ENCODE measurements at places on chromosomes 12 and 14. TPM values are rescaled to one million over a fixed set of nuclear protein-coding genes. Genes with fewer than 3 reads are reported as not detected.

DNA sequence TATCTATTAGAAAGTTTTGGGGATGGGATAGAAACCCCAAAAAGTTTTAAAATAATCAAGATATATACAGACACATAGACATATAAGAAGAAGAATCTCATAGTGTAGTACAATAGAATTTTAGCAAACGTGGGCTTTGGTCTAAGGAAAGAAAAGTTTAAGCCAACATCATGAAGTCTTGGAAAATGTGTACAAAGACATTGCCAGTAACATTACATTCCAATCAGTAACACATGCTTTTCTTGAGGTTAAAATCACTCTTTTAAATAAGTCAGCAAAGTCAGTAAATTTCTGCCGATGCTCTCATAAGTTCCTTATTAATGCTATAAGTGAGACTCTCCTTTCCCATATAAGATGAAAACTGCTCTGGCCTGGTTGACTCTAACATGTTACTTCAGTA, 201.1 kb upstream of the LRIG3 start:
- DNase-seq = peak; percentile 16

- DNase-seq = no peak
Measured at GRCh38 chr12:16148938-16149337, 128.5 kb downstream of the SLC15A5 start.

DNA sequence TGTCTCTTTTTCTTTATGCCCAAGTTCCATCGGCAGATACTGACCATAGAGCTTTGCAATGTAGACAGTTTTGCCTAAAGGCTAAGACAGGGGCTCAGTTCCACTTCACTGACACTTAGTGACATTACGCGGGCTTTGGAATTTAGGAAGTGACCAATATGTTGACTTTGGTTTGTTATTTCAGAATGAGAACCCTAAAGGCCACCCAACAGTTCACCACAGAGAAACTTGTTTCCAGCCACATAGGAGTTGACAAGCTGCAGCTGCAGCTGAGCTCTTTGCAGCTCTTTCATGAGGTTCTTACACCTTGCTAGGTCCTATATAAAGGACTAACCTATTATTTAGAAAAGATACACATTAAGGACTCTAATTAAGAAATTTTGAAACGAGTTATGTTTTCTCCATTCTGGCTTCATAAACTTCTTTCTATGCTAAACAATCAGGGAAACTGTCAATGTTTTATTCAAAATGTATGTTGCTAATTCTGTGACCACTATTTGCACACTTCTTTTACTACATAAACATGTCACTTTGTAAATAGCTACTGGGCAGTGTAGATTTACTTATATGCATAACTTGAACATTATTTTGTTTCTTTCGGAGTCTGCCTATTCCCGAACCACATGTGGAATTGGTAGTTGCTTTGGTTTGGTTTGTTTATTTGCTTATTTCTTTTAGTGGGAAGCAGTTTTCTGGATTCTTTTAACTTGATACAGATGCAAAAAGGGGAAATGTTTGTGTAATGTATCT, 18.5 kb upstream of the KLRD1 start:
- DNase-seq = no peak

- DNase-seq = peak; percentile 15
Measured at GRCh38 chr14:58426670-58427280, 556 bp downstream of the TIMM9 start.

DNA sequence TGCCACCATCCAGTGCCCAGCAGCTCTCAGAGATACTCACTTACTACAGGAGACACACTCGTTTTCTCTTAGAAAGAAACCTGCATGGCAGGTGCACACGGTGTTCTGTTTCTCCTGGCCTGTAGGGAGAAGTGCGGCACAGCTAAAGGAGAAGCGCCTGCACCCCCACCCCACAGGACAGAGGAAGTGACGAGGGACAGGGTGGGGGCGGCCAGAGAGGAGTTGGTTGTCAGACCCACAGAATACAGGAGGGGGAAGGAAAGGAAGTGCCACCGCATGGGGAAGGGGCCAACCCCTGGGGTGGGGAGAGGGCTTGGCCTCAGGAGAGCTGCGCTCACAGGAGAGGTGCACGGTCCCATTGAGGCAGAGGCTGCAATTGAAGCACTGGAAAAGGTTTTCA, 8.8 kb downstream of the TNFRSF1A start:
- DNase-seq = no peak

DNA sequence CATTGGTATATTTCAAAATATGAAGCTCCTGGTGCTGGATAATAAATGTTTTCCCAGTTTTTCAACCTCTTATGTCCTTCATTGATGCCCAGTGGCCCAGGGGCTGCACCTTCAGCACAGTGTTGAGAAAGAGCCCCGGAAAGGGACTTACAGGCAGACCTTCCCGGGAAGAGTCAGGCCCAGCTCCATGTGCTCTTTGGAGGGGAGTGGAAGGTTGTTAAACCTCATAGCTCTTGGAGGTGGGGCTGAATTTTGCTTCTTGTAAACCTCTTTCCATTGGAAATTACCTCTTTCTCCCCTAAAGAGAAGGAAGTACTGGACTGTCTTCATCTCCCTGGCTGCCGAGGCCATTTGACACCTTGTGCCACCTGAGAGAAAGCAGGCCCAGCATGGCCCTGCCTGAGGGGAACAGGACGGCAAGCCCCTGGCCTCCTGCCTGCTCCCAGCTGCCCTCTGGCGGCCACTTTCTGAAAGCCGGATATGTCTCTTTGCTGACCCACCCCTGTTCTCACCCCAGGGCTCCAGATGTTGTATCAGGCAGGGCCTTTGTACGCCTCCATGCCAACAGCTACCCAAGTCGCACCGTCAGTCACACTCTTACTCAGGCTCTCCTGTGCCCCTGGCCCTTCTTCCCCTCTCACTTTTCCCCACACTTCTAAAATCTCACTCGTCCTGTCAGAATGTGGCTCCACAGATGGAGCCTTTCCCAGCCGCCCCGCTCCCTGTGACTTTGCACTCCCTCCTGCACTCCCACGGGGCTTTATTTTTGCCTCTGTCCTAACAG, 43.0 kb downstream of the EVL start:
- peak; percentile 73 for DNase-seq

DNA sequence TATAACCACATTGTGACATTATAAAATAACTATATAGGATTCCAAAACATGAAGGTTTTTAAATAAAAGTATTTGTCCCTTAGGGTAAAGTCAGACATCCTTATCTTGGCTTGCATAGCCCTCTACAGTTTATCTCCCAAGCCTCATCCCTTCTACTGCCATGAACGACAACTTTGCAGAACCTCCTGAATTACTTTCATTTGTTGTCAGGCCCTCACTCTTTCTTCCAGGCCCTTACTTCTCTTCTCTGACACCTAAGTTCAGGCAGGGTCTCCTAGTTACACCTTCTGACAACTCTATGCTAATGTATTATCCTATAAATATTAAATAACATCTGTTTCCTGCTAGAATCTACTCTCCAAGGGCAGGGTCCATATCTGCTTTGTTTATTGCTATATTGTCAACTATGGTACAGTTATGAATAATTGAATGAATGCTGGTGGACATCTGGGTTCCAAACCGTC, 115.7 kb upstream of the MDM1 start:
- no peak for DNase-seq

DNA sequence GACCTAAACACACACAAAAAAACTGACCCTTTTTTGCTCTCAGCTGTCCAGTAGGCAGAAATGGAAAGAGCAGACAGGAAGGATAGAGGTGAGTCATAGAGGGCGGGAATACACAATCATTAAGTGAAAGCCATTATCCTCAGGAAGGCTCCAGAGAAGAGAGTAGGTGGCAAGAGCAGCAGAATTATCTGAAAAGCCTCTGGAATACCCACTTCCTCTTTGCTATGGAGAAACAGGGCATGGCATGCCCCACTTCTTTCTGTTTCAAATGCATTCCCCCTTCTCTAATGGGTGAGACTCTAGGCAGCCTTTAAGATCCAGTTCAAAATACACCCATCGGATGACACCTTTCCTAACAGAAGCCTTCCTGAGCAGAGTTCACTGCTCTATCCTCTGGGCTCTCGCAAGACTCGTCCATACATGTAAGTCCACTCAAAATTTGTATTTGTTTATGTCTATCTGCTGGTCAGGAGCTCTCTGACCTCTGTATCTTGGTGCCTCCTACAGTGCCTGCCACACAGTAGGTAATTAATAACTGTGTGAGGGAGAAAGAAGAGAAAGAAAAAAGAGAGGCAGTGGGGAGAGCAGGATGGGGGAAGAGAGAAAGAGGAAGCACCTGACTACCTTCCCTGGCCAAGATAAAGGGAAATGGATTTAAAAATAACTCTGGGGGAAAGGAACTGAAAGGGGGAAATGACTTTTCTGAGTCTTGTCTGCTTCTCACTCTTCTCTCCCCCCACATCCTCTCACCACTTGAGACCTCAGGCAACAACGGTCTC, 8.5 kb downstream of the KLHL33 start:
- peak; percentile 59 for DNase-seq

GRCh38 chr12:102300824-102301461, 103.3 kb upstream of the PMCH start:
- DNase-seq = peak; percentile 50

DNA sequence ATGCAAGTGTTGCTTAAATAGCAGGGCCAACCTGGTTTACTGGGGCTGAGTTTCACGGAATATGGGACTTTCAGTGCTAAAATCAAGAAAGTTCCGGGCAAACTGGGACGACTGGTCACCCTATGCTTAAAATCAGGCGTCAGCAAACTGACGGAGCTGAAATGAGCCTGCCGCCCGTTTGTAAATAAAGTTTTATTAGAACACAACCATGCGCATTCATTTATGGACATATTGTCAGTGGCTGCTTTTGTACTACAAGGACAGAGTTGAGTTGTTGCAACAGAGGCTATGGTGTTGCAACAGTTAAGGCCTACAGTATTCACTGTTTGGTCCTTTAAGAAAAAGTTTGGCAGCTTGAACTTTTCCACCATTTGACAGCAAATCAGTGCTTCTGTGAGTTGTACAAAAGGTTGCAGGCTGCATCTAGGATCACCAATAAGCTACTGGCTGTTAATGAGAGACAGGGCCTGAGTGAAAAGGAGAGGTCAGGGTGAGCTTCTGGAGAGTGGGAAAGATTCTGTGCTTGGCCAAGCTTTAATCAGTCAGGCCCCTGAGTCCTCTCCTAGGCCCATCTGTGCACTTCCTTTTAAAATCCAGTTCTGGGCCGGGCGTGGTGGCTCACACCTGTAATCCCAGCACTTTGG, 13.3 kb downstream of the SELPLG start:
- DNase-seq = peak; percentile 85

- DNase-seq = no peak
Measured at GRCh38 chr14:101027291-101027690, 123.8 kb upstream of the RTL1 start.

- DNase-seq = no peak
Measured at GRCh38 chr12:120132054-120132836, 15.7 kb upstream of the RAB35 start.

DNA sequence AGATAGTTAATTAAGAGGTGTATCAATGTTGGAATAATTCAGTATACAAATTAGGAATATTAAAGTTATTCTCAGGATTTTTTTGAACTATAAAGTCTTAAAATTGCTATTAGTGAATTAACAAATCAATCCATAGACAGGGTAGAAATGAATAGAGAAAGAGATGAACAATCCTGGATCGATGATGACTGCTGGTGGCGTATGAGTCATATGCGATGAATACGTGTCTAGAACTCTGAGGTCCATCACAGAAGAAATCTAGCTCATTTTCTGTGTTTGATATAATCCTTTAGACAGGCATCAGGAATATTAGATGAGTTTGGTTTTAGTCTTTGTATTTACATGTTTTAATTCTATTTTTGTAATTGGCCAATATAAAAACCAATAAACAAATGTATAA, 85.4 kb upstream of the RTL1 start:
- DNase-seq = no peak

GRCh38 chr14:68807148-68807600, 14.3 kb upstream of the ZFP36L1 start:
- DNase-seq = peak; percentile 82

- DNase-seq = no peak
Measured at GRCh38 chr12:116513944-116514343, 45.2 kb upstream of the MAP1LC3B2 start.

DNA sequence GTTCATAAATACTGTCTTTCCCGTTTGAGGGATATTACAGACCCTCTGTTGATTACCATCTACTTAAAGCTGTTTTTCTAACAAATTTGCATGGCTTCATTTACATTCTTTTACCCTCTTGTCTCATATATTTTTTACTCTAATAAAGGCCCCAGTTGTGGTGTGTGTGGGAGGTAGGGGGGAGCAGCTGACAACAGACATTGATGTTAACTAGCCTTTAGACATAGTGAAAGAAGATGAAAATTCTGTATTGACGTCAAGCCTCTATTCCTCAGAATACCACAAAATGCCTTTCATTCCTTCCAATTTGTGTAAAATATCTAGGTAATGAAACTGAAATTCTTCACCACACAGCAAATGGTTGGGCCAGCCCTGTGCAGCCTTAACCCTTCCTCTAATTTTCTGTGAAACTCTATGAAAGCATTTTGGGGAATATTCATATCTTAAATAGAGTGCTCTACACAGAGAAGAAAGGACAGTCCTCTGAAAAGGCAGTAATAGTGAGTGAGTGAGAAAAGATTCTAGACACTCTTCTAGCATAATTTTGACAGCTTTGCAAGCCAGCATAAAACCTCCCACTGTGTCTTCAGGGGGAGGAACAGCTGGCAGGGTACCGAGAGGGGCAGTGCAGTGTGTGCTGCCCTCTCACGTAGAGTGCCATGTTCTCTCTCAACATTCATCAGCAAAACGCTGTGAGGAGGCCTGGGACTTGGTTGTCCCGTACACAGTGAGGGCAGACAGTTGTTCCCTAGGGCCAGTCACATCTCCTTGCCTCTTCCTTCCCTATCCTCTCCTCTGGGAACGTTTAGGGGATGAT, 20.1 kb upstream of the CERS5 start:
- peak; percentile 93 for DNase-seq

- DNase-seq = no peak
Measured at GRCh38 chr12:95999484-95999883, 3.3 kb upstream of the HAL start.

DNA sequence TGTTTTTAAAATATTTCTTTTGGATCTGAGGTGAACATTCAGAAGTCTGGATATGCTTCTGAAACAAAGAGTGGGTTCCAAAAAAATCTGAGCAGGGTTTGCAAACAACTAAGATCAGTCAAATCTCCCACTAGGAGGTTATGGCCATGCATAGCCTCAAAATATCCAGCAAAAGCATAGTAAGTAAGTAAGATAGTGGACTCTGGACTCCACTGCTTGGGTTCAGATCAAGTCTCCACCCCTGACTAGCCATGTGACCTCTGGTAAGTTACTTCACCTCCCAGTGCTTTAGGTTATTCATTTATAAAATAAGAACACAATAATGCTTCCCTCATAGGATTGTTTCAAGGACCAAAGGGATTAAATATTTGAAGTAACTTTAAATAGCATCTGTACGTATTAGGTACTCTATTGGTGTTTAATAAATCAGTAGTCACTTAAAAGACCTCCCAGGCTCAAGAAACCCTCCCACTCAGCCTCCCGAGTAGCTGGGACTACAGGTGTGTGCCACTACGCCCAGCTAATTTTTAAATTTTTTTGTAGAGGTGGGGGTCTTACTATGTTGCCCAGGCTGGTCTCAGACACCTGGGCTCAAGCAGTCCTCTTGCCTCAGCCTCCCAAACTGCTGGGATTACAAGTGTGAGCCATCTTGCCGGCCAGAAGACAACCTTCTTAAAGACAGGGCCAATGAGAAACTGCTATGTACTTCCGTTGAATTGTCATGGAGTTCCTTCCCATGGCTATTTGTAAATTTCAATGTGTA, 95.7 kb upstream of the SOX5 start:
- no peak for DNase-seq

ZDHHC22 gene
- total RNA-seq = not detected

TEX22 gene
- 1.5 TPM for total RNA-seq

AQP5 gene
- 2.4 TPM for total RNA-seq

KRT77 gene
- not detected for total RNA-seq

HOXC12 gene
- not detected for total RNA-seq

LIN7A gene
- total RNA-seq = 6.6 TPM

RERGL gene
- total RNA-seq = not detected

Measured in fibroblast of the aortic adventitia (primary cell).